Jurkat, Clone E6-1 (cell line): ENCODE measurements at places on chromosomes 6 and 20.

- DNase-seq = peak; percentile 58
These were observed 354.5 kb upstream of the SYNCRIP start for GRCh38 chr6:85997206-85997605.

- no peak for DNase-seq
These were observed 41.2 kb upstream of the PROKR2 start for GRCh38 chr20:5357946-5358345.

DNA sequence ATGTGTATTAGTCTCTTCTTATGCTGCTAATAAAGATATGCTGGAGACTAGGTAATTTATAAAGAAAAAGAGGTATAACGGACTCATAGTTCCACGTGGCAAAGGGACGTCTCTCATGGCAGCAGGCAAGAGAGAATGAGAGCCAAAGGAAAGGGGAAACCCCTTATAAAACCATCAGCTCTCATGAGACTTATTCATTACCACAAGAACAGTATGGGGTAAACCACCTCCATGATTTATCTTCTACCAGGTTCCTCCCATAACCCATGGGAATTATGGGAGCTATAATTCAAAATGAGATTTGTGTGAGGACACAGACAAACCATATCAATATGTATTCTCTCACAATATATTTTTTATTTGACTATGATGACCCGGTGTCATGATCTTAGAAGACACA lies 109.1 kb downstream of the UTRN start:
- no peak for DNase-seq

DNA sequence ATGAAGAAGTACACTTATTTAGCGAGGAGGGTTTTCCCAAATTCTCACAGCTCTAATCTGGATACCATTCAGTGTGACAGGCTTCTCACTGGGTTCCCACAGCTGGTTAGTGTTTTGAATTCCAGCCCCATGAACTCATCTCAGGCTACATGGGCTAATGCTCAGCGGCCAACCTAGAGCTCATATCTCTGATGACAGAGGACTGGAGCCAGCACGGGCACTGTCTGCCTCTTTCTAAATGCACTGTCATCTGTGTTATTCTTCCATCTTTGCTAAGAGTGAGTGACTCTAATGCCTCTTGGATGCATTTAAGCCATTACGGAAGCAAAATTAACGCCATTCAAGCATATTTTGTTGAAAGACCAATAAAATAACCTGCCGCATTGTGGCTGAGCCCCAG lies 308.9 kb upstream of the JAG1 start:
- DNase-seq = no peak

- no peak for DNase-seq
These were observed 13.3 kb upstream of the HMGN4 start for GRCh38 chr6:26524722-26525370.

DNA sequence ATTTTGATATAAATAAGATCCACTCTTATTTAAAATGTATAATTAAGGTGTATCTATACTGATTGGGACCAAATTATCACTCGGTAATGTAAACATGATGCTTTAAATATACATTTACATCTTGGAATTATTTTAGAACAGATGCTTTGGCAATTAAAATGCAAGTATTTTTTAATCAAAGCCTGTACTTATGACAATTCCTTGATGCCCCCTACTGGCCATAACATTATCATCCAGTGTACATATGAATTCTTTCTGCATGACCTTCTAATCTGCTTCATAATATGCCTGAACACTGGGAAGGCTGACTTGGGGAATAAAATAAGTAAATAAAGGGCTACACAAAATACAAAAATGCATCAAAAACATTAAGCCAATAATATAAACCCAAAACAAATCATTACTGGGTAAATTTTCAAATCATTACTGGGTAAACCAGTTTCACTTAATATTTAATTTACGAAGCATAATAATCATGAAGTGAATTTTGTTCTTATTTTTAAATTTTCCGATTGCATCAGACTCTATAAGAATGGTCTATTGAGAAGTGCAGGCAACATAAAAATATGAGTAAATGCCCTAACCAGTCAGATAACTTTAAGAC lies 65.1 kb downstream of the CGA start:
- peak; percentile 51 for DNase-seq

DNA sequence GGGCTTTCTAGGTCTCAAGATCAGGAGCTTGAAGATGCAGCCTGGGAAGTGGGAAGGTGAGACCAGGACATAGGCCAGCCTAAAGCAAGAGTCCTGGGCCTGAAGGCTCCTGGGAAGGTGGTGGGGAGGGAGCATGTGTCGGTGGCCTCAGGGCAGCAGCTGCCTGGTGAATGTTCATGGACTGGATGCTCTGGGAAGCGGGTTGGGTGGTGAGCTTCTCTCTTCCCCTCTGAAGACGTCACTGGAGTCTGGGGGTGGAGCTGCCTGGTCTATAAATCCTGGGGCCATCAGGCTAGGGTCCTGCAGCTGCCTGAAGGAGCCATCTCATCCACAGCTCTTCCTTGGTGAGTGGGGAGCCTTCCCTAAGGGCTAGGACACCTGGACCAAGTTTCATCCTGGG lies at the start of gene GNRH2:
Gene GNRH2 (plus strand): TSS at position 301 of the 400 bp plus-strand sequence. CDS start 793 bp downstream, outside the sequence.
- DNase-seq = no peak

DNA sequence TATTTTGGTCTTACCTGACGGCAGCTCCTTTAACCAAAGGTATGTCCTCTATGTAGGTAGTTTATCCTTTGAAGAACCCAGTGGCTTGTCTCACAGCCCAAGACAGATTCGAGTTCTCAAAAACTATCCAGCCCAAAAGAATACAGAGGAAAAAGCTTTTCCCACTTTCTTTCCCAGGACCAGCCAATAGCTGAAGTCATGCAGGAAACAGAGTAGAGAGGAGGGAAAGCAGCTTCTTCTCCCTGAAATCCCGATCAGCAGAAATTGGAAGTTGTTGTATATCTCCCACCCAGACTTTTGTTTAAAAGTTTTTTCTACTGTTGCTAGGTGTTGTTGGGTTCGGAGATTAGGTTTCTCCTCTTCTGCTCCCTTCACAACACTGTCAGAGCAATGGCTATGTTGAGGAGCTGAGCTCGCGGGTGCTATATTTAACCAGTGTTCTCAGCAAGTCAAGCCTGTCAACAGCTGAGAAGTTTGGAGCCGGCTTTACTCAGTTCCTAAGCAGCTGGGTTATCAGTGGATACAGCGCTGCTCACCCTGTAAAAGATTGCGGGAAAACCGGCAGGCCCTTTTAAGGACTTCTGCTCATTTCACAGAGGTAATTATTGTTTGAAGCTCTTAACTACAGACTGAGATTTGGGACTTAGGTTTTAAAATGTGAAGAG lies at the start of gene FILIP1:
Gene FILIP1 (minus strand): TSS at position 401 of the 665 bp plus-strand sequence. CDS start 78,828 bp downstream, outside the sequence.
- no peak for DNase-seq

GRCh38 chr6:75874224-75874623 lies 125.2 kb downstream of the MYO6 start:
- DNase-seq = no peak

- no peak for DNase-seq
These were observed 52.8 kb downstream of the TOMM6 start for GRCh38 chr6:41840326-41840725.

GRCh38 chr20:21109144-21109543 lies 3.0 kb upstream of the LINC00237 start:
- no peak for DNase-seq

DNA sequence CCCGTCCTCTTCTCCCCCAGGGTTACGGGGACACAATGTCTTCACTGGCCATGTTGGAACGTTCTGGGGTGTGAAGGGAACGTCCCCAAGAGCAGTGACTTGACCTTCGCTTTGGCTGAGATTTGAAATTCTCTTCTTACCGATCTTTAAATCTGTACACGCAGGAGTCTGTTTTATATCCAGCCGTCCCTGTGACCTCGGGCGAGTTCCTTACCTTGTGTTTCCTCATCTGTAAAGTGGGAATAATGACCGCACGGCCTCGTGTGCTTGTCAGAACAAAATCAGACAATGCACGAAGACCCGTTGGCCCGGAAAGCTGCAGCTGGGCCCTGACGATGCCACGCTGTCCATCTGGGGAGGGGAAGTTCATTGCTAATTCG lies 454.3 kb downstream of the PREX1 start:
- DNase-seq = no peak

DNA sequence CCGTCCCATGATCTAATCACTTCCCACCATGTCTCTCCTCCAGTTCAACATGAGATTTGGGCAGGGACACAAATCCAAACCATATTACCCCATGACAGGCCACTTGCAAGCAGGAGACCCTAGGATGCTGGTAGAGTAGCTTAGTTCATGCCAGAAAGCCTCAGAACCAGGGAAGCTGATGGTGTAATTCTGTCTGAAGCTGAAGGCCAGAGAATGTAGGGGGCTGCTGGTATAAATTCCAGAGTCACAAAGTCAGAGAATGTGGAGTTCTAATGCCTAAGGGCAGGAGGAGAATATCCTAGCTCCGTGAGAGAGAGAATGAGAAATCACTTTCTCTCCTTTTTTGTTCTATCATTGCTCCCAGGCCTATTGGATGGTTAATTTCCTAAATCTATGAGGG lies 90.3 kb upstream of the IMPG1 start:
- DNase-seq = no peak

DNA sequence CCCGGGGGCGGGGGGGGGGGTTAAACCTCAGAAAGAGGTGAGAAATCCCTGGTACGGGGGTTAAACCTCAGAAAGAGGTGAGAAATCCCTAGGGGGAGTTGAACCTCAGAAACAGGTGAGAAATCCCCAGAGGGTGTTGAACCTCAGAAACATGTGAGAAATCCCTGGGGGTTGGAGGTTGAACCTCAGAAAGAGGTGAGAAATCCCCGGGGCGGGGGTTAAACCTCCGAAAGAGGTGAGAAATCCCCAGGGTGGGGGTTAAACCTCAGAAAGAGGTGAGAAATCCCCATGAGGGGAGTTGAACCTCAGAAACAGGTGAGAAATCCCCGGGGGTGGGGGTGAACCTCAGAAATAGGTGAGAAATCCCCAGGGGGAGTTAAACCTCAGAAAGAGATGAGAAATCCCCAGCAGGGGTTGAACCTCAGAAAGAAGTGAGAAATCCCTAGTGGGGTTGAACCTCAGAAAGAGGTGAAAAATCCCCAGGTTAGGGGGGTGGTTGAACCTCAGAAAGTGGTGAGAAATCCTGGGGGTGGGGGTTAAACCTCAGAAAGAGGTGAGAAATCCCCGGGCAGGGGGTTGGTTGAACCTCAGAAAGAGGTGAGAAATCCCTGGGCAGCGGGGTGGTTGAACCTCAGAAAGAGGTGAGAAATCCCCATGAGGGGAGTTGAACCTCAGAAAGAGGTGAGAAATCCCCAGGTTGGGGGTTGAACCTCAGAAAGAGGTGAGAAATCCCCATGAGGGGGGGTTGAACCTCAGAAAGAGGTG lies 87.4 kb downstream of the PLG start:
- no peak for DNase-seq

DNA sequence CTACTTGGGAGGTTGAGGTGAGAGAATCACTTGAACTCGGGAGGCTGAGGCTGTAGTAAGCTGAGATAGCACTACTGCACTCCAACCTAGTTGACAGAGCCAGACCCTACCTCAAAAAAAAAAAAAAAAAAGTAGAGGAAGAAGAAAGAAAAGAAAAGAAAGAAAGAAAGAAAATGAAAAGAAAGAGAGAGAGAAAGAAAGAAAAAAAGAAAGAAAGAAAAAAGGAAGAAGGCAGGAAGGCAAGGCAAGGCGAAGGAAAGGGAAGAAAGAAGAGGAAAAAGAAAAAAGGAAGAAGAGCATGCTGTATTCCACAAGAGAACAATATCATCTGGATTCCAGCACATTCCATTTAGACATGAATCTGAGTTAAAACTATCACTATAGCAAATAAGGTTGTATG lies 3.8 kb downstream of the GCM1 start:
- DNase-seq = no peak
